Panc1 (cell line): ENCODE measurements at places on chromosomes 2 and 18.

GRCh38 chr2:122451040-122451439, 695.6 kb downstream of the TSN start:
- no peaks in the 10 kb centered on the region for H3K4me1 ChIP-seq
- no peaks in the 10 kb centered on the region for H3K27me3 ChIP-seq
- DNase-seq, result no peak
- H3K4me3 ChIP-seq, result no peak overlapping the region
- no peak overlapping the region for H3K27ac ChIP-seq

DNA sequence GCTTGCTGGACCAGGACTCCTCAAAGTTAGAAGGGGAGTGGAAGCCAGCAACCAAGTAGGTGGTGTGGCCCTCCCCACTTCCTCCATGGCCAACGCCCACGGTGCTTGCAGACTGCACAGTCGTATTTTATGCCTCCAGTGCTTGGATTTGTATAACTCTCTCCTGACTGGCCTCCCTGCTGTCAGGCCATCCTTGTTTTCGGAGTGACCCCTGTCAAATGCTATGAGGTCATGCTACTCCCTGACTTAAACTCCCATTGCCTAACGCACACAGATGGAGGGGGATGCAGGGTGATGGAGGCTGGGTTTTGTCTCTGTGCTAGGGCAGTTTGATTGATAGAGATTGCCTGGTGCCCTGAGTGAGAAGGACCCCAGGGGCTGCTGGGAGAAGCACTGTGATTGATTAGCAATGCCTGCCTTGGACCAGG, 36.1 kb downstream of the GLI2 start:
- H3K4me3 ChIP-seq, result no peak overlapping the region
- no peaks in the 10 kb centered on the region for H3K27me3 ChIP-seq
- H3K36me3 ChIP-seq, result no peaks in the 10 kb centered on the region
- peaks cover 14% of the 10 kb centered on the region for H3K4me1 ChIP-seq
- H3K27ac ChIP-seq, result no peak overlapping the region

DNA sequence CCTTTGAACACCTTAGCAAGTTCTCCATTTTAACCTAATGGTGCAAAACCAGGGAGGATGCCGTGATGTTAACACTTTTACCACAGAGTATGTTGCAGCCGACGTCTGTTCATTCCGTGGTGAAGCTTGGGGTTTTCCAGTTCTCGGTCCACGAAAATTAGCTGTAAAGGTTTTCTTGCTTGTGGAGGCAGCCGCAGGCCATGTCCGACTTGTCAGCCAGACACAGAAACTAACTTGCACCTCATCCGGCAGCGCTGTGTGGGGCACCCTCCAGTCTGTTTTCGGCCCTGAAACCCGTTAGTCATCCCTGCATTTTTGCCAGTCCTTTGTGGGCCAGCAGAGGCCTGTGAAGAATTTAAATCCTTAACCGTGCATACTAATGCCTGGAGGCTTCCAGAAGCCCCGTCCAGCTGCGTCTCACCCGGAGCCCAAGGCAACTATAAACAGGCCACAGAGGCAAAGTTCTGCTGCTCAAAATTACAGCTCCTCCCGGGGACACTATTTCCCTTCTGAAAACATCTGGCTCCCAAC, 70.6 kb downstream of the SH3YL1 start:
- H3K27me3 ChIP-seq, result no peaks in the 10 kb centered on the region
- DNase-seq, result no peak
- H3K4me3 ChIP-seq, result no peak overlapping the region
- no peaks in the 10 kb centered on the region for H3K36me3 ChIP-seq

GRCh38 chr2:61177727-61178549, 15.9 kb downstream of the C2orf74 start:
- peaks cover 6% of the 10 kb centered on the region; the same call in 1 of the 2 replicates for H3K36me3 ChIP-seq
- H3K27me3 ChIP-seq, result no peaks in the 10 kb centered on the region
- DNase-seq, result no peak

DNA sequence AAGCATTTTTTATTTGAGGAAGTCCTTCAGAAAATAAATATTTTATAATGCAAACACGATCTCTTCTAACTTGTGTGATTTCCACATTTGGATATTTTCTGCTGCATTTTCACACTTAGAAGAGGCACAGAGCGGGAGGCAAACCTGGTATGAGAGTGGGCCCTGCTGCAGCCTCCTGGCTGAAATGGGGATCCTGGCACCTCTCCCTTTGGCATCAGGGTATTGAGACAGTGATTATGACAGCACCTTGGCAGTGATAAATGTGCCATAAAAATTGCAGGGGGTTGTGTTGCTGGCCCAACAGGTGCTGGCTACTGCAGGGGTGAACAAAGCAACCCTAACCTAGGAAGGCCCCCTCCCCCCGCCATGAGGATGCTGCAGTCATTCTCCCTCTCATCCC, 128.6 kb downstream of the TSN start:
- DNase-seq, result no peak
- H3K36me3 ChIP-seq, result no peaks in the 10 kb centered on the region
- no peak overlapping the region for H3K27ac ChIP-seq
- no peak overlapping the region for H3K4me3 ChIP-seq
- no peaks in the 10 kb centered on the region for H3K4me1 ChIP-seq

- H3K4me3 ChIP-seq, result no peak overlapping the region
- no peaks in the 10 kb centered on the region; the same call in 1 of the 2 replicates for H3K4me1 ChIP-seq
- H3K27ac ChIP-seq, result no peak overlapping the region
- no peak for DNase-seq
- no peaks in the 10 kb centered on the region for H3K27me3 ChIP-seq
Observed at GRCh38 chr2:133571249-133571648, 3.0 kb upstream of the NCKAP5 start.
